Hematopoietic multipotent progenitor cell treated with erythropoietin and hydrocortisone succinate and interleukin-3 and kit ligand, for 6 days (in vitro differentiated cells): ENCODE measurements at places on chromosomes 5 and 9.

- no peak for DNase-seq
These were observed 104.2 kb upstream of the ELL2 start for GRCh38 chr5:96065685-96066385.

GRCh38 chr5:76775921-76776320 lies 42.9 kb upstream of the F2RL1 start:
- DNase-seq: no peak

DNA sequence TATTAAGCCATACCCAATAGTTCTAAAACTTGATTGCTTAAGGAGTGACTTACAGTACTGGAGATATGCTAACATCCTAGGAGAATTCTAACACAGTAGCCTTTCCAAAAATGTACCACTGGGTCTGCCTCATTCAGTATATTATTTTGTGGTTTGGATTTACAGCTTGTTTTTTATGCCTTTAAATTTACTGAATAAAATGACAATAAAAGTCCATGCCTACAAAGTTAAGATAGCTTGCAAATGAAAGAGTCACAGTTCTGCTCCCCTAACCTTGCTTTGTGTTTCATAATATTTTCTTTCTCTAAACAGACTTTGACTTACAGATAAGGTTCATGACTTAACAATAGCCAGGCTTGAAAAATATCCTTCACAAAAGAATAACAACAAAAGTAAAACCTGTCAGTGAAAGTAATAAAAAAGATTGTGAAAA lies 951.1 kb upstream of the NUDT12 start:
- no peak for DNase-seq

GRCh38 chr5:153148624-153148976 lies 341.9 kb upstream of the GRIA1 start:
- DNase-seq: no peak

DNA sequence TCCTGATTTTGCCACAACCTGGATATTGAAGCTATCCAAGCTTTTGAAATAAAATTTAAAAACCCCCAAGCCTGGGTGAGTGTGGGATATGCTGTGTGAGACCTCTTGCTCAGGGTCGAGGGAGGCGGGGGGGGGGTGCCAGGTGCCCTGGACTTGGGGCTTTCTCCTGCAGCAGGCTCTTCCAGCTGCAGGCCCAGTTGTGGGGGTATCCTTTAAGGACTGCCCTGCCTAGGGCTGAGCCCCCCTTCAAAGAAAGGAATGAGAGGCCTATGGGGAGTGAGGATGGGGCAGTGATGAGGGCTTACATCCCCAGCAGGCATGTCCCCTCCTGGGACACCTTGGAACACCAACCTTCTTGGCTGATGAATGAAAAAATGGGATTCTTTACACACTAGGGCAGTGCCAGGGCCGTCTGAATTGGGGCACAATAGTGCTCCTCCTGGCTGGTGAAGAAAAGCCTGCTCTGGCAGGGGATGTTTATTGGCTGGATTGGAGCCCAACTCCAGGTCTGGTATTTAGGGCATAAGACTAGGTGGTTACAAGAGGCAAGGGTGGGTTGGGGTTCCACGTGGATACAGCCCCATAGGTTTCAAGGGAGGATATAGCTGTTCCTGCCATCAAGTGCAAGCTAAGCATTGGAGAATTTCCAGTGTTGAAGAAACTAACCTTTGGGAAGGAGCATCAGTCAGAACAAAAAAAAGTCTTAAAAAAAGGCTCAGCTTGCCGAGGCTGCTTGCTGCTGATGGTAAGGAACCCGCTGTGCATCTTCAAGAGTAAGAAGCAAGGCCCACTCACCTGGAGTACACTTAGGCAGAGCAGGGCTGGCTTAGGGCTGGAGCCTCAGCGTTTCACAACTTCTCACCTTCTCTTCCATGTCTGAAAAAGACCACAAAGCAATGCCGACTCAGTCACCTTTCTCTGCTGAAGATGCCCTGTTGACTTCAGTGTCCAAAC lies 7.0 kb downstream of the HNRNPAB start:
- DNase-seq: peak; percentile 30

GRCh38 chr9:121807823-121808278 lies 156.4 kb downstream of the DAB2IP start:
- DNase-seq: no peak

GRCh38 chr9:10054456-10054855 lies 558.3 kb downstream of the PTPRD start:
- DNase-seq: no peak

- no peak for DNase-seq
These were observed 69.0 kb upstream of the MSX2 start for GRCh38 chr5:174655351-174655750.

DNA sequence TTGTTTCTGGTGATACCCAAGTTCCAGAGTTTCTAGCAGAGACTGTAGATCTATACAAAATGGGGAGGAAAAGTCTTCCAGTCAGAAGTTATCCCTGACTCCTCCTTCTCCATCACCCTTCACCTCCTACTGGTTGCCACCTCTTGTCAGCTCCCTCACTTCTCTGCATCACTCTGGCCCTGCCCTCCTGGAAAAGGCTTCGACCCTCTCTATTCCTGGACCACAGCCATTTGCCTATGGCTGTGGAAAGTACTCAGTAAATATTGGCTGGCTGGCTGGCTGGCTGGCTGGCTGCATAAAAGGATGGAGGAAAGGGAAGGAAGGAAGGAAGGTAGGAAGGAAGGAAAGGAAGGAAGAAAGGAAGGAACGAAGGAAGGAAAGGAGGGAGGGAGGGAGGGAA lies 32.7 kb upstream of the ABCA1 start:
- no peak for DNase-seq

DNA sequence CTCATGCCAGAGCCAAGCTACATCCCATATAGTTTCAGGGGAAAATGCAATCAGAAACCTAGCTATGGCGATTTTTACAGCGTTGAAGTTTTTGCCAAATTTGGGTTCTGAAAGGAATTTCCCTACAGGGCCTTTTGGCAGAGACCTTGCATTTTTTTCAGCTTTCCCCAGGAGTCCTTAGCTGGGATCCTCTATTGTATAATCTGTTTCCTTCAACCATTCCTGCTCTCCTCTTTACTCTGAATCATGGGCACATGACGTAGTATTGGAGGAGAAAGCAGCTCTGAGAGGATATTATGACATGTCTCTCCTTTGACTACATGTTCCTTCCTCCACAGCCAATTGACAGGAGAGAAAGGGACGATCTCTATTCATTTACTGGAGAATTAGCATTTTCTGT lies 118.5 kb upstream of the ERCC6L2 start:
- DNase-seq: no peak

GRCh38 chr9:75146229-75146628 lies 57.9 kb downstream of the OSTF1 start:
- no peak for DNase-seq

DNA sequence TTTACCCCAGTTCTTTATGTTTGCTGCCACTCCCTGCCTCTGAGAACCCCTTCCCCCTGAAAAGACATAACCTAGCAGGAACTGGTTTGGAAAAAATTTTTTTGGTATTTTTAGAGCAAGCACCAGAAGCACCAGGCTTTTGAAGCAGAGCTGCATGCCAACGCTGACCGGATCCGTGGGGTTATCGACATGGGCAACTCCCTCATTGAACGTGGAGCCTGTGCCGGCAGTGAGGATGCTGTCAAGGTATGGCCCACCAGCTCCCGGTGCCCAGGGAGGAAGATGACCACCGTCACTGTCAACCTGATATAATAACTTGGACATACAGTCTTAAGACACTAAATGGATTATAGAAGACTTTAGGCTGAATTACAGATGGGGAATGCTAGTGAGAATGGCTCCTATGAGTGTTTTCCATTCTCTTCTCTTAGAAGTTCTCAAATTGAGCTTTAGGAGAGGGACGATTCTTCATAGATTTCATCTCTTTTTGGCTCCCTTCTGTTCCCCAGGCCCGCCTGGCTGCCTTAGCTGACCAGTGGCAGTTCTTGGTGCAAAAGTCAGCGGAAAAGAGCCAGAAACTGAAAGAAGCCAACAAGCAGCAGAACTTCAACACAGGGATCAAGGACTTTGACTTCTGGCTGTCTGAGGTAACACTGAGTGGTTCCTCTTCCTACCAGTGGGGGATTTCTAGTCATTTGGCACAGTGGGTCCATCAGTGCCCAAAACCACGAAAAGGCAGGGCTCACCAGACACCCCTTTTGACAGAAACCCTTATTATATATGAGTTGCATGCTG lies 44.9 kb downstream of the DYNC2I2 start:
- no peak for DNase-seq

DNA sequence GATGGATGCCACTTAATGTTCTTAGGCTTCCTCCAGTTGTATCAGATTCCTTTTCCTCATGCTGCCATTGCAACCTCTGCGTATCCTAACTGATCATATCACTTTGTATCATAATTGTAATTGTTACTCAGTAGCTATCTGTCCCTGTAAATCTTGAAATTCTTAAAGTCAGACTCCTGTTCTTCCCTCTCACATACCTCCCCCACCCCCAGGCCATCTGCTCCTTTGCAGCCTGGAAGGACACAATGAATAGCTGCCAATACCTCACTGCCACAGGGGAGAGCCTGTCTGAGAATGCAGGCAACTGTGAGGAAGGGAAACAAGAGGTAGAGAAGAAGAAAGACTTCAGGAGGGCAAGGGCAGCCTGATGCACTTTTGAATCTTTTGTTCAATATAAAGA lies 228.5 kb downstream of the ENC1 start:
- no peak for DNase-seq

- no peak for DNase-seq
These were observed 162.2 kb upstream of the STK32A start for GRCh38 chr5:147072622-147073021.

- peak; percentile 60 for DNase-seq
These were observed 640 bp downstream of the SURF4 start for GRCh38 chr9:133375116-133375723.

- DNase-seq: no peak
These were observed 334.2 kb upstream of the CCNH start for GRCh38 chr5:87746891-87747377.

- DNase-seq: no peak
These were observed 9.3 kb downstream of the PDLIM4 start for GRCh38 chr5:132266836-132267160.

DNA sequence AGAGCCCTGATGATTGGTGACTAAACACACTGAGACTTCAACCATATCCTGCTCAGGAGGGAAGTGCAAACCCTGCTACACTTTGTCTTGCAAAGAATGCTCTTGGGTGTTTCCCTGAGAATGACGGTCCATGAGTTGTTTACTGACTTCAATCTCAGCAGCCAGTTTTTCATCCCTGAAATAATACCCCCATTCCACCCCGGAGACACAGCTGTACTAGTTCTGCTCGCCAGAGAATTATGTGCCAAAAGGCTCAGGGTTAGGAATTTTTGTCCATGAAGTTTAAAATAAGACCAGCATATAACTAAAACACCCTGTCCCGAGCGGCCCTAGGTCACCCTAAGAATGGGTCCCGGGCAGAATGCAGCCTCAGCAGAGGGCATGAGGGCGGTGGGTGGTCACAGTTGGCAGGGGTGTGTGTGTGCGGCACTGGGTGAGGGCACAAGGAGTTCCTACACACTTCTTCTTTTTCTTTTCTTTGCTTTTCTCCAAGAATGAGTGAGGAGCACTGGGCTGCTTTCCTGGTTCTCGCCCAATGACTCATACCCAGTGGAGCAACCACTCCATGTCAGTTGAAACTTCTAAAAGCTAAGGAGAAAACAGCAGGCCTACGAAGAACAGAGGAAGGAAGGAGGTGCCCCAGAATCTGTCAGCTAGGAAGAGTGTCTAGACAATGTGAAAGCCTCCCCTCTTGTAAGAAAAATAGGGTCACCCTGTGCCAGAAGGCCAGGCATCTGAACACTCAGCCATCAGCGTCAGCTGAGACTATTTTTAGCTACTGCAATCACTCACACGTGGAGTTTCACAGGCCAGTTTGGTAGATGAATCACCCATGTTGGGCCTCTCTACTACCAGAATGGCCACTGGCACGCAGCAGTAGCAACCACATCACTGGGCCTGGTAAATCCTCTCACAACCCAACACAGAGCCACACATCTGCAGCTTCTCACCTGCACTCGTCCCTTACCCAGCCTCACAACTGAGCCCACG lies 105.9 kb downstream of the DPYSL3 start:
- no peak for DNase-seq

DNA sequence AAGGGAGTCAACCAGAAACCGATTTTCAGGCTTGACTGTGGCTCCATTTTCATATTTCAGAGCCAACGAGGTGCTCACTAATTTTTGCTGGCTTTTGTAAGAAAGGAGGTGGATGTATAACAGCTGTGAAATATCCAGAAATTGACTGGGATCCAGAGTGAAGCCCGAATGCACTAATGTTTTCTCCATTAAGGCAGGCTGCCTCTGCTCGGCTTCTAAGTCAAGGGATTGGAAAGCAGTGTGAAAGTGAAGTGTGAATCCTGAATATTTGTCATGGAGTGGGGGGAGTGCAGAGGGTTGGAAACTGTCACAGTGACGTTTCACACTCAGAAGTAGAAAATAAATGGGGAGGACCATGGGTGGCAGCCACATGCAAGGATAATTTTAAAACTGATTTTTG lies 237.4 kb downstream of the GOLPH3 start:
- DNase-seq: no peak

DNA sequence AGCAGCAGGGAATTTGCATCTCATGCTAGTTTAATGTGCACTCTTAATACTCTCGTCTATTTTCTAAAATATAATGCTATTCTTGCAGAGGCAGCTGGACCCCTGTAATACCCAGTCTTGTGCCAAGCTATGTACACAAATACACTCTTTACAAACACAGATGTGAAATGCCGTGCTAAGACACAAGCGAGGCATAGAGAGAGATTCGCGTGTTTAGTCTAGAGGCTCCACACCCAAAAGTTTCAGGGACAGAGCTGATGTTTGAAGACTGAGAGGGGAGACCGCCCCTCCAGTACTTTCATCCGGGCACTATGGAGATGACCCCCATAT lies 1.2 kb downstream of the DPYSL3 start:
- DNase-seq: no peak

DNA sequence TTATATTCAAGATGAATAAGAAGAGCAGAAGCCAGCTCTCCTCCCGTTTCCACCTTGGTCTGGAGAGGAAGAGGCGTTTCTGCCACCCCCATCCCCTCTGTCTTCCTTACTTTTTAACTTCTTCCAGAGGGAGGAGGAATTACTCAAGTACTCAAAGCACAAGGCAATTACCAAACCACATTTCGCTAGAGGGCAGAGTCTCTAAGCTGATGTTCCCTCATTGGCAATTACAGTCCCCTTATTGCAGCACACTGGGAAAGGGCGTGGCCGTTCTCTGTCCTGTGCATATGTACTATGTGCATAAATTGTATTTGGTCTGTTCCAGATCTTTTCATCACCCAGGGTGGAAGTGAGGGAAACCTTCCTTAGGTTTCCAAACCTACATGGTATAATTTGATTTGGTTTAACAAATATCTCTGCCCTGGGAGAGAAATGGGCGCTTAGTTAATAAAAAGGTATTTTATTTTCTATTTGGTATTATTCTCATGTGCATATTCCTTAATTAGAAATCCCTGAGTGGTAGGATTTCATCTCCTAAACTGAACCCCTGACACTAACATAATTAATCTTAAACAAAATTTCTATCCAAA lies 29.8 kb upstream of the ALDOB start:
- DNase-seq: peak; percentile 91

DNA sequence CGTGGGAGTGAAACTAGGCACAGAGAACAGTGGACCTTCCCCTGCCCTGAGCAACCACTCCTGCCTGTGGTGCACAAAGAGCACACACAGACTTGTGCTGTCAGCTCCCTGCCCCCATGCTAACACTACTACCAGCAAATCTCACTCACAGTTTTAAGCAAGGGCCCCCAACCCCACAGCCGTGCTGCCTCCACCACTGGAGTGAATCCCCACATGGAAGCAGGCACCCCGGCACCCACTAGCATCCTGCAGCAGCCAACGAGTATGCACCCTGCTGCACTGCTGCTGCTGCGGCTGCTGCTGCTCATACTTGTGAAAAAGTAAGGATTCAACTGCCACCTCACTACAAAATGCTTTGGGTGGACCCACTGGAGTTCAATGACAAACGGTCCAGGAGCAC lies 435.5 kb downstream of the SLCO4C1 start:
- no peak for DNase-seq

GRCh38 chr5:16773991-16774390 lies 157.2 kb upstream of the RETREG1 start:
- DNase-seq: no peak
